ENCODE measurements at places on chromosomes 2 and 18.

GRCh38 chr2:238280083-238280825 lies 8.2 kb downstream of the PER2 start:
- no peak for DNase-seq

- peak; percentile 28 for DNase-seq
Observed at GRCh38 chr2:23824777-23825212, 102.1 kb downstream of the ATAD2B start.

DNA sequence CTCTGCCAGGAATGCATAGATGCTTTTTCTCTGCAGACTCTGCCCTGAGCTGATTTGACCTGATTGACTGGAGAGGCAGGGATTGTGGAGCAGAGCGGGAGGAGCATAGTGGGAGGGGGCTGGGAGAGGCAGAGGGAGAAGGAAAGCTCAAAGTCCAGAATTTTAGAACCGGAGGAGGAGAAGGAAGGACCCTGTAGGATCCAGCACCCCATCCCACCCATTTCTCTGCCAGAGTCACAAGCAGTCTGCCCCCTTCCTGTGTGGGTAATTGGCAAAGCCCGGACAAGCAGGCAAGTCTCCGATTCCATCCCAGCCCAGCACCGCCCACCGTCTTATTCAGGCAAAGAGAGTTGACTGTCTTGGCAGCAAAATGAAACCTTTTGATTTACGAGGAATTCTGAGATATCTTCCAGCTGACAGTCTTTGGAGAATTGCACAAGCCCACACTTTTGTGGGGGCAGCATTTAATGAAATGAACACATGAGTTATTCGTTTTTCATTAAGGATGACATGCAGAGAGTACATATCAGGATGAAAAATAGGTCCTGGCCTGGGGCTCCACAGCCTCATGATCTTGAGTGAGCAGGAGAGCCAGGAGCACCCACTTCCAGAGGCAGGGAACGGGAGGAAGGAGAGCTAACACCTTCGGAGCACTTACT lies 103.1 kb downstream of the MCFD2 start:
- DNase-seq: peak; percentile 79

DNA sequence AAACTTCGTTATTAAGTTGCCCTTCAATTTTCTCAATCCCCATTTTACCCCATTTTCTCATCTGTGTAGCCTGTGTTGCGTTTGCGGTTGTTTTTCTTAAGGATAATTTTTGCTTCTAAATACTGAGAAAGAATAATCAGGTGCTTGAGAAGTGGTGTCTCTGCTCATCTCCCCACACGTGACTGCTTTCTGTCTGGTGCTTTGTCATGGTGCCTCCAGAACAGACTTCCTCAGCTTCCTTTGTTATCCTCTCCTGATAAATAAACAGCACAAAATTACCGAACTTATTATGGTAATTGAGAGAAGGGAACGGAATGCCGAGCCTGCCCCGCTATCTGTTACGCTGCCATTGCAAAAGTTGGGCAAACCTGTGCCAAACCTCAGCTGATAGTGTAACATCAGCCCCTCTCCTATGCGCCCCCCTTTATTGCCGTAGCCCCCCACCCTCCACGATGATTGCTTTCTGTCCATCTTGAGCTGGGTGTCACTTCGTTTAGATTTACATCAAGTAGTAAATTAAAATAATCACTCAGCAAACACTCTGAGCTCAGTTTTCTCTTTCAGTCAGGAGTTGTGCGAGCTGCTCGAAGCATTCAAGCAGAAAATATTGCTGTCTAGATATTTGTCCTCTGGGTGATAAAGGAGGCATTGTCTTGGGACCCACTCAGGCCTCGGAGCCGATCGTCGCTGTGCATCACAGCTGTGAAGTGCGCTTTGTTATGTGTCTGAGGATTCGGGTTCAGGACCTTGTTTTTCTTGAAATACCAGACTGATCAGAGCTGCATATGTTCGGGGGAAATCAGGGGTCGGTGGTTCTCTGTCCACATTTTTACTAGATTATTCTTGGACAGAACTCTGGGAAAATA lies 1008.5 kb upstream of the FANCL start:
- no peak for DNase-seq
